ENCODE measurements at places on chromosomes 5 and 9.

DNA sequence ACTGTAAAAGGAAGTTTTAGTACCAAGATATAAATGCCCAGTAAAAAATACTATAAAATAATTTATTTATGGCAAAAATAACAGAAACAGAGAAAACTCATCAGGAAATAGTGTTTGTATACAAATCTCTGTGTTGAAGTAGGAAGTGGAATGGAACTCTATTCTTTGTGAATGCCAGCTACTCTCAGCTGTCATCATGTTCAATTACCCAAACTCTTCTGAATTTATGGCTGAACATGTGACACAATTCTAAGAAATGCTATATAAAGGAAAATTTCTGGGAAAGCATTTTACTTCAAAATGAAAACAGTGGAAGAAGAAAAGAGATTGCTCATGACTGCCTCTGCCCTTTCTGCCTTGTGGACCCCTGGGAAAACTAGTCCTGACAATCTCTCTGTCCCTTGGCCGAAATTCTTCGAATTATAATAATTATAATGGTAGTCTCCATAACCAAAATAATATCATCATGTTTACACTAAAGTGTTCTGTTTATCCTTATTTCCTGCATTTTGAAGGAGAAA lies 522.3 kb upstream of the ST8SIA4 start:
- no peak for DNase-seq

DNA sequence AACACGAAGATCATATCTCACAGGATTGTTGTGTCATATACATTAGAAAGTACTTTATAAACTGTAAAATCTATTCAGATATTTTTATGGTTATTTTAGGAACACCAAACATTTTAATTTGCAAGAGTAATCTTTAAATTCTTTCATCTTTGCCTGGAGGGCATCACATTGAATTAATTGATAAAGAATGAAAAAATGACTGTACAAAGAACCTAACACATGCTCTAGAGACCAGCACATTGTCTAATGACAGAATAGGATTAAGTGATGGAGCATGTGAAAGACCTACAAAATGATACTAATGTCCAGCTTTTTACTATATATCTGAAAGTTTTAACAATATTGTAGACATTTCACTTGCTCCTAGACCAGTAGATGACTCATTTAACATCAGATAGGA lies 88.0 kb downstream of the ZSWIM6 start:
- DNase-seq = no peak

- DNase-seq = no peak
These were observed 1746.4 kb downstream of the EFNA5 start for GRCh38 chr5:105924366-105924765.

DNA sequence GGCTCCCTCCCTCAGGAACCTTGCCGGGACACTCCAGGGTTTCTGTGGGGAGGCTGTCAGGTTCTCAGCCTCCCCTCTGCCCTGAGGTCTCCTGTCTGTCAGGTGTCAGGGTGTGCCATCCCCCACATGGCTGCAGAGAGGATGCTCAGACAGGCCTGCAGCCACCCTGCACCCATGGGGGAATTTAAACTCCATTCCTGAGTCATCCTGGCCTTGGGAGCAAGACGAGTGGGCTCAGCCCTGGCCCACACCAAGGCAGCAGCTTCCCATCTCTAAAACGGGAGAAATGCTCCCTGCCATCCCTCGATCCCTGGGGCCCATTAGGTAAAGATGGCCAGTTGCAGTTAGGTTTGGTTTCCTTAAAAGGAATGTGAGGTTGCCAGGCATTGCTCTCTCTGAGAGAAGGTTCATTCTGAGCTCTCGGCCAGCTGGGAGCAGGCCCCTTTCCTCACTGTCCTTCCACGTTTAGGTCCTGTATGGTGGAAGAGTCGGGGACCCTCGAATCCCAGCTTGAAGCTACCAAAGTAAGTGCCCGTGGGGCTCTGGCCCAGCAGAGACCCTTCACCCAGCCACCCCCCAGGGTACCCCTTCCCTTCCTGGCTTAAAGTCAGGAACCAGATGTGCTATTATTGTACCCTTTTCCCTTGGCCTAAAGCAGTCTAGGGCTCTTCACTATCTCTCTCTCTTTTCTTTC lies 26.6 kb downstream of the DYNC2I2 start:
- DNase-seq = no peak

DNA sequence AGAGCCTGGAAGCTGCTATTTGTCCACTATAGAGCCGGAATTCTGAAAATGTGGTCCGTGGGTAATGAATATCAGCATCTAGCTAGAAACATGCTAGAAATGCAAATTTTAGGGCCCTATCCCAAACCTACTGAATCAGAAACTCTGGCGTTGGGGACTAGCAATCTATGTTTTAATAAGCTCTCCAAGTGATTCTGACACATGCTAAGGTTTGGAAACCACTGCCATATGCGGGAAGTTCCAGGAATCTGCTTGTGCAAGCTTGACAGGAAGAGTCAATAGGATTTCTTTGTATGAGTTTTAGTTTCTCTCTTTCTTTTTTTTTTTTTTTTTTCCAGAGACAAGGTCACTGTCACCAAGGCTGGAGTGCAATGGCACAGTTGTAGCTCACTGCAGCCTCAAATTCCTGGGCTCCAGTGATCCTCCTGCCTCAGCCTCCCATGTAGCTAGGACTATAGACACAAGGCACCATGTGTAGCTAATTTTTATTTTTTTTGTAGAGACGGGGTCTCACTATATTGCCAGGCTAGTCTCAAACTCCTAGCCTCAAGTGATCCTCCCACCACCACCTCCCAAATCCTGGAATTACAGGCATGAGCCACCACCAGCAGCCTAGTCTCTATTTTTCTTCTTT lies 26.4 kb upstream of the CARNMT1 start:
- no peak for DNase-seq

- no peak for DNase-seq
These were observed 713.8 kb upstream of the WWC1 start for GRCh38 chr5:167577616-167578015.

DNA sequence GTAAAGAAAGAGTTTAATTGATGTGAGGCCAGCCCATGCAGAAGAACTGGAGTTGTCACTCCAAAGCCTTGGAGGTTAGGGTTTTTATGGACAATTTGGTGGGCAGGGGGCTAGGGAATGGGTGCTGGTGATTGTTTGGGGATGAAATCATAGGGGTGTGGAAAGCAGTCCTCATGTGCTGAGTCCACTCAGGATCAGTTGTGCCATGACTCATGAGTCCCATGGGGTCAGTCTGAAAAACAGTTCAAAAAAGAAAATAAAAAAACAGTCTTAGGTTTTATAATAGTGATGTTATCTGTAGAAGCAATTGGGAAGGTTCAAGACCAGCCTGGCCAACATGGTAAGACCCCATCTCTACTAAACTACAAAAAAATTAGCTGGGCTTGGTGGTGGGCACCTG lies 162.3 kb downstream of the KDM4C start:
- DNase-seq = no peak

GRCh38 chr5:150404941-150405816 lies 7.5 kb downstream of the CD74 start:
- DNase-seq = no peak

- no peak for DNase-seq
These were observed 37.9 kb downstream of the SLC6A7 start for GRCh38 chr5:150227606-150228273.

DNA sequence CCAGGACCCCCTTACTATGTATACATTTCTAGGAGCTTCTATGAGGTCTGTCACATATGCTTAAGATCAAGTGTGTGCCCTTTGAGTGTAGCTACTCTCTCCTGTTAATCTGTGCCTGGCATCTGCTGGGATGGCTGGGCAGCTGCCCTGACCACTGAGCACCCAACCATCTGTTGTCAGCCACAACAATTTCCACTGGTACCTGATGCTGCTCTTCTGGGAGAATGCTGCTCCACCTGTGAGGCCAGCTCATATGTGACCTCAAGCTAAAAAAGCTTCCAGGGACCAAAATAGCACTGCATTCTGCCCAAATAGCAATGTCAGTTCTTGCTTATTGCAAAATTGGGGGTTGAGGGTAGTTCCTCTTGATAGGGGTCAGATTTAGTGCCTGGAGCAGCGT lies 595.6 kb downstream of the RAB3C start:
- DNase-seq = no peak

GRCh38 chr9:121638399-121638798 lies 13.0 kb upstream of the DAB2IP start:
- no peak for DNase-seq

GRCh38 chr5:23025629-23026233 lies 172.6 kb upstream of the CDH12 start:
- DNase-seq = no peak

DNA sequence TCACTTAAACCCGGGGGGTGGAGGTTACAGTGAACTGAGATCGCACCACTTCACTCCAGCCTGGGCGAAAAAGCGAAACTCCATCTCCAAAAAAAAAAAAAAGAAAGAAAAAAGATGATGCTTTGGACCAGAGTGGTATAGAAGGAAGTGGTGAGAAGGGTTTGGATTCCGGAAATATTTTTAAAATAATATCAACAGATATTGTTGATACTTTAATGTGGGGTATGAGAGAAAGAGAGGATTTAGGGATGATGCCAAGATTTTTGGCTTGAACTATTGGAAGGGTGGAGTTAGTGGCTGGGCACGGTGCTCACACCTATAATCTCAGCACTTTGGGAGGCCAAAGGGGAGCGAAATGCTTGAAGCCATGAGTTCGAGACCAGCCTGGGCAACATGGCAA lies 49.6 kb upstream of the PLIN2 start:
- no peak for DNase-seq

DNA sequence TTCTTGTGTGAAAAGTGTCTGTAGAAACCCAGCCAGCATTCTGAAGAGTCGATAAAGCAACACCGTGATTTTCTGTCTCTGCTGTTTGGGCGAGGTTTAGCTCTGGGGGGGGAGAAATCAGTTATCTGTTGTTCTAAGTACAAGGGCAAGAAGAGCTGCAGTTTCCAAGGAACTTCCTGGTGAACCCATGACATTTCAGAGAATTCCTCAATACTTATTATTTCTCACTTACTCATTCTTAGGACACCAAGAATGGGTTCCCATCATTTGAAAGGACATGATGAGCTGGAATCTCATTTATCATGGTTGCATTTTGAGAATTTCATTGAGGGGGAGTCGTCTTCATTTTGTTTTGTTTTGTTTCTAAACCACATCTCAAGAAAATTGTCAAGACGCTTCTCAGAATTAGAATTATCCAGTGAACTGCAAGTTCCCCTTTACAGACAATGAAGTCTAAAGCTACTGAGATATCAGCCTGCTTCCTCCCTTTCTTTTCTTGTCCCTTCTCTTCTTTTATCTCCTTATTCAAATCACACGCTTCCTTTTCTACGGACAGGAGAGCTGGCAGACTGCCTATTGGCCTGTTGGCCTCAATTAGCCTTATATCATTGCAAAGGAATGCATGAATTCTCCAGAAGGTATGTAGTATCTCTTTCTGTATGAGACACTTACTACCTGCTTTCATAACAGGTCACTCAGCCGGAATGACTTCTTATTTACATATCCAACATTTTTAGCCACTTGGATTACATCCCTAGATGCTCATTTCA lies 53.7 kb downstream of the ZNF462 start:
- no peak for DNase-seq

DNA sequence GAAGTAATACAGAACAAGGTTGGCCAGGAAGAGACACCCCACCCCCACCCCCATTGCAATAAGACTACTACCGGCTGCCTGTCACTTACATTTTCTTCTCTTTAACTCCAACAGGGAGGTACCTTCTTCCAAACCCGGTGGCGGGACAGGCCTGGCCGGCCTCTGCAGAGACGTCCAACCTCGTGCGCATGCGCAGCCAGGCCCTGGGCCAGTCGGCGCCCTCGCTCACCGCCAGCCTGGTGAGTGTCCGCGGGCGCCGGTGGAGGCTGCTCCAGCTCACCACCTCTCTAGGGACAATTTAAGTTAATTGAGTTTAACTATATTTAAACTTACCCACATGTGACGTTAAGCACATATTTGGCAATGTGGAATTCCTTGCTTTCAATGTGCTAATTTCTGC lies 192.4 kb downstream of the MAST4 start:
- no peak for DNase-seq

GRCh38 chr9:107948601-107949000 lies 459.0 kb upstream of the KLF4 start:
- no peak for DNase-seq

- DNase-seq = no peak
These were observed 144.0 kb downstream of the GABBR2 start for GRCh38 chr9:98564714-98565113.

DNA sequence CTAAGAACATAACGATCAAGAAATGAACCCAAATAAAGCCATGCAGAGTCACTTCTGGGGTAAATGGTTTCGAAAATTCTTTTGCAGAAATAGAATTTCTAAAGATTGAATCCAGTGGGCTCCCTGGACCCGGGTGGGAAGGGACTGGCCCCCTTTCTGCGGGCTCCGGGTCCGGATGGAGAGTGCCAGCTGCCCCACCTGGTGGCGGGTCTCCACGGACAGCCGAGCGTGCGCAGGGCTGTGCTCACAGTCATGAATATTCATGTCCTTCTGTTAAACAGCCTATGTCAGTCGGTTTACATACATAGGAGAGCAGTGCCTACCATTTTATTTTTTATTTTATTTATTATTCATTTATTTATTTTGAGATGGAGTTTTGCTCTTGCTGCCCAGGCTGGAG lies 4.7 kb upstream of the PPP1R26 start:
- DNase-seq = no peak

DNA sequence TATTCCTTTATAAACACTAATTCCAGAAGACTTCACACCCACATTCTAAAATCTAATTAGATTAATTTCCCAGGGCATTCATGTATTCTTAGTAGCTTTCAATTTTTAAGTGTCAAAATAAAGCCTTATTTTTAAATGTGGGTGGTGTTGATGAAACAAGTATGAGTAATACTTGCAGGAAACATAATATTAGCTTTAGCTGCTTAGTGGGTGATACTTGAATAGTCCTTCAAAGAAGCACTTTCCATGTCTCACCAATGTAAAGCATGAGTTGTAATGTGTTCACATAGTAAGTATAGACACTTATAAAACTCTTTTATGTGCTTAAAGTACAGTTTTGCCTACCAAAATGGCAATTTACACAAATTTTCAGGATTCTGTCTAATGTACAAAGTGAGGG lies 6.9 kb downstream of the FNBP1 start:
- DNase-seq = no peak

DNA sequence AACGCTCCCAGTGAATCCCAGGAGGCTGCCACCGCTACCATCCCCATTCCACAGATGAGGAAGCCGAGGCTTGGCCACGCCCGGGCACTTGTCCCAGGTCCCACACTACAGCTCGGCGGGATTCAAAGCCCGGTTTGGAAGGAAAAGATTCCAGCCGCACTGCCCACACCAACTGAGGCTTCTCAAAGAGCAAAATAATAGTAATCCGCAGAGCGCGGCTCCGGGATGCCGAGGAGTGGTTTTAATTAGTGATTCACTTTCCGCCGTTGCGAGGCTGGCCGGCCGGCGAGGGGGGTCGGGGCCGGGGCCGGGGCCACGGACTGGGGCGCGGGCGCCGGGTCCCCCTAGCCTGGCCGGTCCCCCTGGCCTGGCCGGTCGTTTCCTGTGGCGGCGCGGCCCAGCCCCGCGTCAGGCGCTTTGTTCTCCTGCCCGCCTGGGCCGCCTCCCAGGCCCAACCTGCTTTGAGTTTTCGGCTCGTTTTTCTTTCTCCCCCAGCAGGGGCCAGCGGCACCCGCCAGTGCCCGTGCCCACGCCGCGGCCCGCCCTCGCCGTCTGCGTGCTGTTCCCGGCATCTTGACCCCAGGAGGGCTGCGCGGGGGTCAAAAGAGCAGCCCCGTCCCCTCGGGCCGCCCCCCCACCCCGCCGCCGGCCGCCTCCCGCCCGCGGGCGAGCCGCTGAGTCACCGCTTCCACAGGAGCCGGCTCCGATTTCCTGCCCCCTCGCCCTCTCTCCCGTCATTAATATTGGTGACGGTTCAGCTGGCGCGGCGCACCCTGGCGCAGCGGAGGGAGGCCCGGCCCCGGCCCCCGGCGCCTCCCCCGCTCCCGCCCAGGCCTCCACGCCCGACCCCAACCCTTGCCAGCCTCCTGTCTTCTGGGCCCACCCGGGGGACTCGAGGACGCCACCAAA lies 31.2 kb downstream of the FGF18 start:
- no peak for DNase-seq
